ENCODE measurements at places on chromosomes 12 and 14.

- no peak for DNase-seq
Measured at GRCh38 chr14:99862136-99862535, 68.9 kb downstream of the EML1 start.

DNA sequence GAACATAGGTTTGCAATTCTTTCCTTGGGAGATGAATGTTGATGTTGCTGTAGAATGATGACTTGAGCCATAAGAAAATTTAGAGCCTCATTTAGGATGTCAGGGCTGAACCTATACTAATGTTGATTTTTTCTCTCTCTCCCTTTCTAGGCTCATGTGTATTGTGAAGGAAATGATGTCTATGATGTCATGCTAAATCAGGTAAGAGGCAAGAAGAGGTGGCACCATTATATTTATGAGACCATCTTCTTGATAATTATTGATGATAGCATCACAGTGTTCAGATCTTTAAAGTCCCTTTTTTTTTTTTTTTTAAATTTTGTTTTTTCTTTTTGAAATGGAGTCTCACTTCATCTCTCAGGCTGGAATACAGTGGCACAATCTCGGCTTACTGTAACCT is 3.3 kb downstream of the PARP2 start:
- no peak for DNase-seq

DNA sequence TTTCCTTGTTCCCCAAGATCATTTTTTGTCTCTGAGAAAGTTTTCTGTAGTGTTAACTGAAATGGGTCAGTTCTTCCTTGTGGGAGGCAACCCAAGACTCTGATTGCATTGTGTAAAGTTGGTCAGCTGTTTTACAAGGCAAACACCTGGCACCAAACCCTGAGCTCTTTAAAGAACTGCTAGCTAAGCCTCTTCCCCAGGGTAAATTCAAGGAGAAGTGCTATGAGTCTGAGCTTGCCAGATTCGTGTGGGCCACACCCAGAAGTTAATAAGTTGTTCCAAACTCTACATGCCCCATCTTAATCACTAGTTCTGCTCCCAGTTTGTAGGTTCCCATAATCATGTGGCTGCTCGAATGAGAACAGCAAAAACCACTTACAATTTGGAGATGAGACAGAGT is 214.5 kb downstream of the BTG1 start:
- no peak for DNase-seq

DNA sequence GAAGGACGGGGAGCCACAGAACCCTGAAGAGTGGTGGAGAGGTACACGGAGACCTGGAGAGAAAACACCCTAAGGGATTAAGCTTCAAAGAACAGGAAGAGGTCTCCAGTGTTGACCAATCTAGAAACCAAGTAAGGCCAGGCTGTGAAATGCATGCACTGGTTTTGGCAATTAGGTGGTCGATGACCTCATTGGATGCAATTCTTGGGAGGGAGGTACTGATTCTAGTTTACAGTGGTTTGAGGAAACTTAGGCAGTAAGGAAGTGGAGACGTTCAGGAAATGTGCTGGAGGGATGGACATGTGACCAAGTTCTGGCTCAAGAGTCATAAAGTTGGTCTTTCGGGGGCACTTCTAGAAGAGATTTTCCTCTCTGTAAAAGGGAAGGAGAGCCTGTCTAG is 91.3 kb upstream of the CEP83 start:
- DNase-seq, result no peak

GRCh38 chr12:32535288-32535999 is 136.1 kb downstream of the FGD4 start:
- DNase-seq, result no peak

DNA sequence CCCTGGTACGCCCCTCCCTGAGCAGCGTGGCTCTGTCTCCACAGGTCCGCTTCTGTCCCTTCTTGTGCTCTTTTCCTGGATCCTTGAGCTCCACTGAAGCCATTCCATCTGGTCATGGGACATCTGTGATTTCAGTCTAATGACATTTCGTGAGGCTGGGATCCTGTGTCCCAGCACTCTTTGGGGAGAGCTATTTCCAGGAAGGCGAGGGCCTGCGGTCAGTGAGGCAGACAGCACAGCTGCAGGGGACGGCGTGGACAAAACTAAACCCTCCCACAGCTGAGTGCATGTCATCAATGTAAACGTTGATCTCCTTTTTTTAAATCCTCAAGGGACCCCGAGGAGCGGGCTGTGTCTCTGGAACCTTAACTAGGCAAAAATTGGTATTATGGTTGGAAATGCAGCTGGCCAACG is 127.7 kb downstream of the DACT1 start:
- DNase-seq, result no peak

DNA sequence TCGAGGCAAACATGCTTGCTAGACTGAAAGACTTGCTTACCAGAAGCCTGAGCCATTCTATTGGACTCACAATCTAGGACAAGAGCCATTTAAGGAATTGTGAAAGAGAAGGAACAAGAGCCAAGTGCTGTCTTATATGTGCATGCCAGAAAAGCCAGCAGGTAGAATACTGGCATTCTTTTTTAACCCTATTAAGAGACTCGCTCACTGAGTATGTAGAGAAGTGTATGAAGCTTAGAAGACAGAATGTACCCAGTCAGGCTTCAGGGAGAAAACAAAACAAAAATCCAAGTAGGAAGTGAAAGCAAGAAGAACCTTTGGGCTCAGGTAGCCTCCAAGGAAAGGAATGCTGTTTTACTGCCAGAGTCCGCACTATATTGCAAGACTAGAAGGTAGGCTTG is 65.9 kb downstream of the DCAF5 start:
- no peak for DNase-seq

DNA sequence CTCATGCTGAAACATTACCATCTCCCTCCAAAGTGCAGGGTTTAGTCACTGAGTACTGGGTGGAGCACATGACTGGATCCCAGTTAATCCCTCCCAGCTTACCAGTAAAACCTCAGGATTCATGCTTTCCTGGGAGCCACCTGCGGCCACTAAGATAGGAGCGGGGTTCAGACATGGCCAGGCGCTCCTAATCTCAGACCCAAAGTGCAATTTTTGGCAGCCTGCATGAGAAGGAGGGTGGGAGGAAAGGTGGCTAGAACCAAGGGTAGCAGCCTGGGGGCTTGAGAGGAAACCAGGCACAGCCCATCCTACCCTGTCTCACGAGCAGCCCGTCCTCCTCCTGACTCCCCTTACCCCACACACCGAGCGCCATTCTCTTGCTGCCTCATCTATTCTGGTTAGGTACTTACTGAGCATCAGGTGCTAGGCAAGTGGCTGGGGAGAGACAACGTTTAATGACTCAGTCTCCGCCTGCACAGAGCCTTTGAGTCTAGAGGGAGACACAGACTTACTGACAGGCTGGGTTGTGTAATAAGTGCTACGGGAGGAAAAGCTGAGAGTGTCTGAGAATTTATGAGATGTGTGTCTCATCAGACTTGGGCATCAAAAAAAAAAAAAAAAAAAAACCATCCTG is 9.9 kb downstream of the GPRC5A start:
- peak; percentile 89 for DNase-seq

GRCh38 chr14:59484639-59485175 is 390 bp downstream of the JKAMP start:
- DNase-seq, result no peak

GRCh38 chr12:16730772-16731171 is 124.8 kb upstream of the LMO3 start:
- no peak for DNase-seq

DNA sequence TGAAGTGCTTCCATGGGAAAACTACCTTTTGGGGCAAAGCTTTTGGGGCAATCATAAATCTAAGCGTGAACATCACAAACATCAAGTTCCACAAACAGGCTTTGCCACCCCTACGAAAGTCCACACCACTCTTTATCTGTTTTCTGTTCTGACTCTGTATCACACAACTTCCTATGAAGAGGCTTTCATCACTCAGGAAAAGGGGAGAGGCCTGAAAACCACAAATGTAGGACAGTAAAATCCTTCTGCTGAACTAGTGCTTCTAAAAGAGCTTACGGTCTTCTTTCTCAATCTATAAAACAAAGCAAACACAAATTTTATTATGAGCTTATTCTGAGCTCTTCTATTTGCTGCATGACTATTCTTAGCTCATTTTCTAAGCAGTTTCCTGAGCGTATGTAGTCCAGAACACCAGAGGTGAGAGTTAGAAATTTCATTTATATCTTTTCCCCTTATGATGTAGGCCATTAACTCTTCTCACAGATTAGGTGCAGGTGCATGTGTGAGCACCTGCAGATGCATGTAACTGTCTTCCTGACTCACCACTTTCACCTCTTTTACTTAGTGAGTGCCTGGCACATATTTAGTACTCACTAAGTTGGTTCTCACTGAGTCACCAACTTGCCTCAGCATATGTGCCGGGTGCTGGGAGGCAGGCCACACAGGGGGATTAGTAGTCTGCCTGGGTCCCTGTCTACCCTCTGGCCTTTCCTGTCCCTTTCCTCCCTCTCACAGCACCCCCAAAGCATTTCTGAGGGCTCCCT is 32.9 kb upstream of the SYCP3 start:
- DNase-seq, result no peak

GRCh38 chr12:4270016-4270830 is 3.3 kb upstream of the CCND2 start:
- DNase-seq, result no peak

DNA sequence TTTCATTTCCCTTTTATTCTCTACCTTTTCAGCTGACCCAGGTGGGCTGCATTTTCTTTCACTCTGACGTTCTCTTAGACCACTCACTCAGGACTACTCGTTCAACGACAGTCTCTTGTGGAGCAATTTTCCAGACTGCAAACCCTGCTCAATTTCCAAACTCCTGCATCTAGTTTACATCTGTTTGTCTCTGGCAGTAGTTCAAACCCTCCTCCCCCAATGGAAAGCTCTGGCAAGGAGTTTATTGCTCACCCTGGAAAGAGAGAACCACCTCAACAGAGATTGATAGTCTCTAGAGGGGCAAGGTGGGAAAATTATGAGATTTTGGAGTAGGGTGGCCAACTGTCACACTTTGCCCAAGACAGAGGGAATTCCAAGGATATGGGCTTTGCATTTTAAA is 130.2 kb downstream of the TSHR start:
- no peak for DNase-seq

DNA sequence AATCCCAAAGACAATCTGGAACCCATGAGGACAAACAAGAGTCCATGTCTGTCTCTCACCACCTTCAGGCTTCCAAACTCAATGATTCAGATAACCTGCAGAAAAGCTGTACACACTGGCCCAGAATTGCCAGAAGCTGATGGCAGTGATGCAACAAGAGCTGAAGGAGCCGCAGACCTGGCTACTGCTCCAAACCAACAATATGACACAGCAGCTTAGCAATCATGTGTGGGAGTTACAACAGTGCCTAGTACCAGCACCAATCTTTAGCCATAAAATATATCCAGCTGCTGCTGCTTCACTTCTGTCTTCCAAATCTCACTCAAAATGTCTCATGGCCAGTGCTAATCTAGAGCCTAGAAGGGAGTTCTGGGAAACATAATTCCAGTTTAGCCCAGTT is 22.0 kb downstream of the RPS6KA5 start:
- no peak for DNase-seq

DNA sequence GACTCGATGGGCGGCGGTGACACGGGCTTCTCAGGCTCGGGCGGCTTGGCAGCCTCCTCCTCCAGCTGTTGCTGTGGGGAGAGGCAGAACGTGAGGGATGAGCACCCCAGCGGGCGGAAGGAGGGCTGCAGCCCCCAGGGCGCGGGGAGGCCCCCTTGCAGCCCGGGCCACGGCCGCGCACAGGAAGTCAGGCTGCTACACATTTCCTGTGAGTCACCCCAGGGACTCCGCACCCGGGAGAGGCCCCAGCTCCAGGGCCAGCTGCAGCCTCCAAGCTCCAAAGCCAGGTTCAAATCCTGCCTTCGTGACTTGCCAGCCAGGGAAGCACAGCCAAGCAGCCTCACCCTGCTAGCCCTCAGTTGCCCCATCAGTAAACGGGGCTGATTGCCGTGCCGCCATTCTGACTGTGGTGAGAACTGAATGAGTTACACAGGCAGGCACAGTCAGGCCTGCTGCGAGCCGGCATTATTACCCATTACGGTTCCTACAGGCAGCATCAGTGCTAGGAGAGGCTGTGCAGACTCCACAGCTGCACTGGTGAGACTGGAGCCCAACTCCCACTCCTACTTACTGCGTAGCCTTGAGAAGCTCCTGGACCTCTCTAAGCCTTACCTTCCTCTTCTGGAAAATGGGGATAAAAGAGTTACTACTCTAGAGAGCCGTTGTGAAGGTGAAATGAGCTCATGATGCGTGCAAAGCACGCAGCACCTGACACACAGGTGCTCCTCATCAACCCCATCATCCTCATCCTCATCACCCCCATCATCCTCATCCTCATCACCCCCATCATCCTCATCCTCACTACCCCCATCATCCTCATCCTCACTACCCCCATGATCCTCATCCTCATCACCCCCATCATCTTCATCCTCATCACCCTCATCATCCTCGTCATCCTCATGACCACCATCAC is 100.9 kb downstream of the NCOR2 start:
- DNase-seq, result no peak

DNA sequence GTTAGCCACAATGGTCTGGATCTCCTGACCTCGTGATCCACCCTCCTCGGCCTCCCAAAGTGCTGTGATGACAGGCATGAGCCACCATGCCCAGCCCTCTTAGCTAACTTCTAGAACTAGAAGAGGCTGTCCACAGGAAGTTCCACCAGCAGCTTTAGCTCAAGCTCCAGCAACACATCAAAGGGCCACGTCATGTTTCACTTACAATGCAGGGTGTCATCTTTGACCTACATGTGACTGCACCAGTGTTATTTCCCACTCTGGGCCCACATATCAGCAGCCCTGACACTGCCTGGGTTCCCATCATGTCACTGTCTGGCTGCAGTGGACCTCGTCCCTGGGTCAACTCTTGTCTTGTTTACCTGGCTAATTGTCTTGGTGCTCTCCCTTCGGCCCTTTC is 147.2 kb downstream of the GRIN2B start:
- DNase-seq, result no peak

GRCh38 chr12:55025508-55025907 is 5.7 kb downstream of the NEUROD4 start:
- no peak for DNase-seq

DNA sequence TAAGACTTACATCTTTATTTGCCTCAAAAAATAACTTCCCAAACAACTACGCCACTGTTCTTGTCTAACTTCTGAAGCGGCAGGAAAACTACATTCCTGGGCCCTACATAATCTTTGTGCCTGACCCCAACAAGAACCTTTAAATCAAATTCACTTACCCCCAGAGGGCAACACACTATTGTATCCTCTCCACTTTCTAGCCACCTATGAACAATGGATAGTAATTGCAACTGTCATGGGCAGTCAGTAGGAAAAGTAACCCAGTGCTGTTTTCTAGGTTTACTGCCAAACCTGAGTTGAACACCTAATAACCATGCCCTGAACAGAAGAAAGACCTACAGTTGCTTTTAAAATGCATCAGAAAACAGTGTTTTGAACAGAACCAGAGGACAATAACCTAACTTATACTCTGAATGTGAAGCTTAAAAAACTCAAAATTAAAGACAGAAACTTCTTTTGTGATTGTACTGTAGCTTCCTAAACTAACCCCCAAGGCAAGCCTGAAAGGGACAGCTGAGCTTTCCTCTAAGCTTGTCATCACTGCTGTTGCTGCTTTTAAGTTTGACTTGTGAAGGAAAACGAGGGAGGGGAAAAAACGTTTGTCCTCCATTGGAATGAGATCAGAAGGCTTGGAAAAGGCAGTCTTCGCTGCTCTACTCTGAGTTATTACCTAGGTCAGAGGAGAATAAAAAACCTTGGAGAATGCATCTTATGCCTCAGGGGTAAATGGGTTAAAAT is 195.7 kb downstream of the SOX5 start:
- DNase-seq, result no peak
